HL-60 (cell line): ENCODE measurements at places on chromosomes 2 and 18.

DNA sequence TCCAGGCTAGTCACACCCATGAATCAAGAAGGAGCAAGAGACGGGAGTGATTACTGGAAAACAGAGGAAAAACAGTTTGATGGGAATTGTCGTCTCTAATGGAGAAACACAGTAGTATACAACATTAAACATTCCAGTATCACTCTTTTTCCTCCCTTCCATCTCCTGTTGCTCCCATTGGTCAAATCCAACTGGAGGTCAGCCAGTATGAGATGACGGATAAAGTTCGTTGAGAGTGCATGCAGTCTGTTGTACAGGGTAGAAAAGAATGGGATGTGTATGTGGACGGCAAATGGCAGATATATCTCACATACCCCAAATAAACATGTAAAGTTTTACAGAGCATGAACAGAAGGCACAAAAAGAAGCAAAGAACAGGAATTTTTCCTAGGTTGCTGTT lies 221.9 kb upstream of the TNP1 start:
- no peak for DNase-seq

DNA sequence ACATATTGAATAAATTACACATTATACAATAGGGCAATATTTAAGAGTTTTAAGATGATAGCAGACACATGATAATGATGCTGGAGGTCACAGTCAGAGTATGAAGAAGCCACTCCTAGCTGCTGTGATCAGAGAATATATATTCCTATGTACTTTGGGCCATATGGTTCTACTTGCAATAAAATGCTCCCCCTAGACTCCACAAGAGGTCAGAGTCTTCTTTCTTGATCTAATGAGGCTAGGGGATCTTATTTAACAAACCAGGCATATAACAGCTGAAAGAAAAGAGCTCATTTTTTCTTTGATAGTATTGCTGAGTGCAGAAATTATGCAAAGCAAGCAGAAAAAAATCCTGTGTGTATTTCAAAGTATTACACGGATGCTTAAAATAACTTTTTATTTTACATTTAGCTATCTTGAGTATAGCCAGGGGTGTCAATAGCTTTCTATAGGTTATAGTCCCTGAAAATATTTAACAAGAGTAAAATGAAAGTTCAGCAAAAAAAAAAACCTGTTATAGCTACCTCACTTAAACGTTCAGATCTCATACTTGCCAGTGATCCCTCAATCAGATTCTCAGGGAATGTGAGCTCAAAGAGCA lies 748.7 kb upstream of the CHAC2 start:
- DNase-seq: no peak

- DNase-seq: no peak
Measured at GRCh38 chr2:79793006-79793405, 280.2 kb downstream of the CTNNA2 start.

- DNase-seq: no peak
Measured at GRCh38 chr2:136118819-136119716, 1.1 kb upstream of the CXCR4 start.

- DNase-seq: no peak
Measured at GRCh38 chr2:164458792-164459191, 162.5 kb downstream of the GRB14 start.

DNA sequence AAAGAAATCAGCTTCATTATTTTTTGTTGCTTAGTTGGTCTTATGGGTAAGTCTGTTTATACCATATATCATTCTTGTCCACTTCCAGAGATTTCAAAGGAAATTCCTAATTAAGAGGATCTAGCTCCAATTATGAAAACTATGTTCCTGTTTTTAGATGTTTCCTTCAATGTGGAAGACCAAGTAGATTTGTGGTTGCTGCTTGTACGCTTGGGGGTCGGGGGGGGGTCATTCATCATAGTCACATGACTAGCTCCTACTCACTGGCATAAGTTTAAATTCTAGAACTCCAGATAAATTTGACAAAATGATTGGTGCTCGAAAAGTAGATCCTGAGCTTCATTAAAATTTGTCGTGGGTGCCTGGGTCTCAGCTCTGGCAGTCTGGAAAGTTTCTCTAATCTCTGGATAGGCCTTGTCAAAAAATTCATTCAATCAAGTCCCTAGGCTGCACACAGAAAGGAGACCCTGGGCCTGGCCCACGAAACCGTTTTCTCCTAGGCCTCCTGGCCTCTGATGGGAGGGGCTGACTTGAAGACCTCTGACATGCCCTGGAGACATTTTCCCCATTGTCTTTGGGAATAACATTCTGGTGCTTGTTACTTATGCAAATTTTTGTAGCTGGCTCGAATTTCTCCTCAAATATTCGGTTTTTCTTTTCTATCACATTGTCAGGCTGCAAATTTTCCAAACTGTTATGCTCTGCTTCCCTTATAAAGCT lies 62.5 kb downstream of the MEP1B start:
- no peak for DNase-seq

GRCh38 chr2:68971591-68972231 lies 2.7 kb upstream of the GKN1 start:
- DNase-seq: no peak

DNA sequence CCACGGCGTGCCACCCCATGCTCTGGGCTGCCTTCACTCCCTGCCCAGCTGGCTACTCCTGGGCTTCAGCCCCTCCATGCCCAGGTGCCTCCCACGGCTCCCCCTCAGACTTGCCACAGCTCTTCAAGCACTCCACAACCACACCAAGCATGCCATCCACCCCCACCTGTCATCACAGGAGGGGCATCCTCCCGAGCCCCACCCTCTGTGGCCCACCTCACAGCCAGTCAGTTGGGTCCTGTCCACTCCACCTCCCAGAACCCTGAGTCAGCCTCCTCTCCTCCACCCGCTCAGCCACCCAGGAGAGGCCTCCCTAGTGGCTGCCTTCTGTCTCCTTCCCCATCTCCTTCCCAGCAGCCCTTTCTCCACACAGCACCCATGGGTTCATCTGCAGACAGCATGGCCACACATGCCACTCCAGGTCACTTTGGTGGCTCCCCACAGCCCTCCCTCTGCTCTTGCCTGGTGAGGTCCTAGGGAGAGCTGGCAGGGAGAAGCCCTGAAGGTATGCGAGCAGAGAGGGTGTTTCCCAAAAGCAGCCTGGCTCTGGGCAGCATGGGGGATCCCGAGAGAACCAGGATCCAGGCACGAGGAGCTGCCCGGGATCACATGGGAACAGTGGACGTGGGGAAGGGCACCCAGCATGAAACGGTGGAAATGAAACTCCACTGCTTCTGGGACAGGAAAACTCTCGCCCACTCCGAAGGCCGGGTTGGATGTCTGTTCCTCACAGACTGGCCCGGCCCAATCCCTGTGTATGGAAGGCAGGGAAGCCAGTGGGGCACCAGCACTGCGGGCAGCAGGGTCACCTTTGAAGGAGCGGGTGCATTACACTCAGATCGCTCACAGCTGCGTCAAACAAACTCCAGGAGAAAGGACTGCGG lies 2.7 kb downstream of the LIMS2 start:
- DNase-seq: no peak

GRCh38 chr2:144654523-144654922 lies 134.6 kb upstream of the ZEB2 start:
- DNase-seq: no peak

DNA sequence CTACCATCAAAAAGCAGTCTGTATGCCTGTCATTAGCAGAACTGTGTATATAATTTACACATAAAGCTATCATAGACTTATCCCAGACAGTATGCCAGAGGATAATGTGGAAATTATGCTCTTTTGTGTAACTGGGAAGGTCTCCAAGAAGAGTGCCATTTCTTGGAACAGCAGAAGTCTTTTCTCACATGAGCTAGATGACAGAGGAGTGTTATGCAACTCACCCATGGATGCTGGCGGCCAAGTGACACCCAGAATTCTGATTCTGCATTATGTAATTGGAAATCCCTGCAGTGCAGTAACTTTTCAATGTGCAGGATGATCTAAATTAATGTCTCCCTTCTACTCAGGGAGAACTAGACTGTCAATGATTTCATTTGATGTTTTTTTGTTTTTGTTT lies 160.0 kb downstream of the UBE2E3 start:
- no peak for DNase-seq

DNA sequence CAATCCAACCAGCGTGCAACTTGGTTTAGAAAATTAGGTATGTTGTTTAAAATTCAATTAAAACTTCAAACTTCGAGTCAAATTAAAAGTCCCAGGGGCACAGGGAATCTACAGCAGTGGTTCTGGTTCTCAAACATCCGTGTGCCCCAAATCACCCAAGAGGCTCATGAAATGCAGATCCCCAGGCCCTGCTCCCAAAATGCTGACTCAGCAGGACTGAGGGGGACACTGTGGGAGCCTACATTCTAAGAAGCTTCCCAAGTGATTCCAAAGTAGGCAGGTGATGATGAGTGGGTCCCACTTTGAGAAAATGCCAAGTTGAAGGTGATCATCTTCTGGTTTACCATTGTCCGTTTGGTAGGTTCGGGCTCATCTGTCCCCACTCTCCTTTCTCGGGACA lies 82.3 kb downstream of the GALNT14 start:
- DNase-seq: no peak

DNA sequence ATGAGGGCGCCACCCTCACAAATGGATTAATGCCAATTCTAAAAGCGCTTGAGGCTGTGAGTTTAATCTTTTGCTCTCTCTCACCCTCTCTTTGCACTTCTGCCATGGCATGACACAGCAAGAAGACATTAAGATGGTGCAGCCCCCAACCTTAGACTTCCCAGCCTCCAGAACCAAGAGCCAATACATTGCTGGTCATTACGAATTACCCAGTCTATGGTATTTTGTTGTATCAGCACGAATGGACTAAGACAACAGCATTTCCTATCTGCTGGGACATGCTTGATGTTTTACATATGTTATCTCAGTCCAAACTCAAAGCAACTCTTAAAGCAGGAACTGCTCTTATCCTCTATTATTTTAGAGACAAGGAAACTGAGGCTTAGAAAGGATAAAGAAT lies 222.9 kb downstream of the STK39 start:
- DNase-seq: no peak

DNA sequence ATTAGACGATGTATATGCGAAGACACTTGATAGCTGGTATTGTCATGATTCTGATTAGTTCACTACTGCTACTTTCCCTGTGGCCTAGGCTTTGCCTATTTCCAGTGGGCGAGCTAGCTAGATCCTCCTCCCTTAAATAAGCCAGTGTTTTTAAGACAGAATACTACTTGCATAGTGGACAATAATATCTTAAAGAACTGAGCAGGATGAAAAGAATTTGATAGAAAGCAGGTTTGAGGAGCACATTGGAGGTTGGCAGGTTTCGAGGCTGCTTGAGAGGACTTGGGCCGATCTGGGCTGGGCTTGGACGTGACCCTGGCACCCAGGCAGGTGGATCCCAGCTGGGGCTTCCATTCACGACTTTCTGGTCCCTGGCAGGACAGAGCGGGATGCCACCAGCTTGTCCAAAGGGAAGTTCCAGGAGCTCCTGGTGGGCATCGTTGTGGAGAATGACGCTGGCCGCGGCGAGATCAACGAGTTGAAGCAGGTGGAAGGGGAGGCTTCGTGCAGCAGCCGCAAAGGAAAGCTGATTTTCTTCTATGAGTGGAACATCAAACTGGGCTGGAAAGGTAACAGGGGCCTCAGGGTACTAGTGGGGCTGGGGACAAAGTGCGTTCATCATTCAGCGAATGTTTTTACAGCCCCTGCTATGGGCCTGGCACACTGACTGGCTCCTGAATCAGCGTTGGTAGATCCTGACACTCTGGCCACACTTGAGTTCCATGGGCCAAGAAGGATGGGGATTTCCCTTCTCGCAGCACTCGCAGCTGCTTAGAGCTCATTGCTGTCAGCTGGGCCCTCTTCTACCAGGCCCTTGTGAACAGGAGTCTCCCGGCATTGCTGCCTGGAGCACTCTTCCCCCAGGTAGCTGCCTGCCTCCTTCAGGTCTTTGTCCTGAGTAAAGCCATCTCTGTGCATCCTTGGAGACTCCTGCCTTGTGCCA lies 16.9 kb downstream of the C2orf74 start:
- DNase-seq: no peak

DNA sequence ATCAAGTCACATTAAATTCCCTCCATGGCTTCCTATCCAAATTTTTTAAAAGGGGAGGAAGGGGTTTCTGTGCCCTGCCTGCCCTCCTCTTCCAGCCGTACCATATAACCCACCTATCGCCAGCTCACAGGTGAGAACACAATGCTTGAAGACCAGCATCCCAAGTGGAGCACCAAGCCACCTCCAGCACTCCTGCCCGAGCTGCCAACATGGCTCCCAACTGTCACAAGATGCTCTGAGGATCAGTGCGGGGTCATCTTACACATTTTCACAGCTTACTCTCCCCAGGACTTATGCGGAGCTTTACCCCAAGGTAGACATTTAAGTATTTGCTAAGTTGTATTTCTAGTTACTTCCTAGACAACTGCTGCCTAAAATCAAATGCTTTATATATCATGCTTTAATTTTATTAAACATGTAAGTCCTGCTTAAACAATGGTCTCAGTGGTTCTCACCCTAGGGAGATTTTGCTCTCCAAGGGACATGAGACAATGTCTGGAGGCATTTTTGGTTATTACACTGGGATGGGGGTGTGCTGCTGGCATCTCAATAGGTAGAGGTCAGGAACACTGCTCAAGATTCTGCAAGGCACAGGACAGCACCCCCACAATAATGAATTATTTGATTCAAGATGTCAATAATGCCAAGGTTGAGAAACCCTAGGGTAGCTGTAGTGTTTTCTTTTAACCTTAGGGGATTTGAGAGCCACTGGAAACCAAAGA lies 45.8 kb downstream of the SF3B1 start:
- no peak for DNase-seq

- DNase-seq: peak; percentile 29
Measured at GRCh38 chr2:64018701-64019082, 536 bp downstream of the VPS54 start.

- peak; percentile 29 for DNase-seq
Measured at GRCh38 chr2:224650815-224651439, 65.2 kb downstream of the CCDC195 start.

DNA sequence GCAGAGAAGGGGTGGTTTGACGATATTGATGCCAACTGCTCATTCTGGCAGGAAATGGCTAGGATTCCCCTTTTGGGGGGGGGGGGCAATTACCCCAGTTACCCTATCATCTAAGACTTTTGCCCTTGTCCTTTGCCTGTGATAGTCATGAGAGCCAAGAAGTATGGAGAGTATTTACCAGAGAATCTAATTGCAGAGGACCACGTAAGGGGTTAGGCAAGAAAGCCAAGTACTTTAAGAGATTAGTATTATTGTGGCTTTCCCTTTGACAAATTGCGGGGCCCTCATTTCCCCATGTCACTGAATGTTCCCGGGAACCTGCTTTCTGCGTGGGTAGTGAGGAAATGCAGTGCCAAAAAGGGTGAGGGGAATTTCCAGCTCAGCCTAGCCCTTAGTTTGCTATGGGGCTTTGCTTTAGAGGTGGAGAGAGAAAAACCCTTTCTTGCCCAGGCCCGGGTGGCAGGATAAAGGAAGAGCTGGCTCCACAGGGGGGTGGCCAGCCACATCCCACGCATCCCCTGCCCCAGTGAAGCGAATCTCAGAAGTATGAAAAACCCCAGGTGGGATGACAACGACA lies 1.5 kb downstream of the AQP4 start:
- no peak for DNase-seq
